ENCODE measurements at places on chromosomes 5 and 9.

DNA sequence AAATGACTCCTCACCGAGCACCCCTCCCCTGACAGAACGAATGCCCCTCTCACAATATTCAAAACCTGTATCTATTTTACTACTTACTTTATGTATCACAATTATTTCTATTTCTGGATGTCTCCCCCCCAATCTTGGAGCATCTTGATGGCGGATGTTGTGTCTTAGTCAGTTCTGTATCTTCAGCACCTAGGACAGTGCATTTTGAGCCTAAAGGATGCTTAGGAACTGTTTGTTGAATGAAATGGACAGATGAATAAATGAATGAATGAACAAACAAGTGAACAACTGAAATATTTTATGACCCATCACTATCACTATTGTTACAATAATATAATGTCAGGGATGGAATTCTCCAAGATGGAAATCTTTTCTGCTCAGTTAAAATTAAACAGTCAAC lies 295.7 kb downstream of the DNAH5 start:
- DNase-seq = no peak

- DNase-seq = no peak
Measured at GRCh38 chr9:129778469-129778868, 24.5 kb upstream of the TOR1B start.

DNA sequence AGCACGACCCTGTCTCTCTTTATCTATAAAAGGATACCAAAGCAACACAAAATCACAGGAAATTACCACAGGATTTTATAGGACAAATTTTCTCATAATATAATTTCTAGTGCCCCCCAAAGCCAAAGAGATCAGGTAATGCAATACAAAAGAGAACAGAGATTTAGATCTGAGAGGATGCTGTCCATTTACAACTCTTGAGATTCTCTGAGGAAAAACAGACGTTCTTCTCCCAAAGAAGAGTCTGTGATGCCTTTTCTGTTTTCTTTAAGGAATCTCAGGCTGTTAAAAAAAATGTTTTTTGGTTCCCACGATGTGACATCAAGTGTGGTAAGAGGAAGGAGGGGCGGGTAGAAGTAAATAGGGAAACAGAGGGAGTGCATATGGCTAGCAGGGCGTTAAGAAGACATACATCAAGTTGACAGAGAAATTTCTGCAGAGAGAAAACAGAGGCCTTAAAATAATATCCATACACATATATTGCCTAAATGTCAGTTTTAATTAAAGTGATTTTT lies 274.7 kb downstream of the YTHDC2 start:
- DNase-seq = no peak

DNA sequence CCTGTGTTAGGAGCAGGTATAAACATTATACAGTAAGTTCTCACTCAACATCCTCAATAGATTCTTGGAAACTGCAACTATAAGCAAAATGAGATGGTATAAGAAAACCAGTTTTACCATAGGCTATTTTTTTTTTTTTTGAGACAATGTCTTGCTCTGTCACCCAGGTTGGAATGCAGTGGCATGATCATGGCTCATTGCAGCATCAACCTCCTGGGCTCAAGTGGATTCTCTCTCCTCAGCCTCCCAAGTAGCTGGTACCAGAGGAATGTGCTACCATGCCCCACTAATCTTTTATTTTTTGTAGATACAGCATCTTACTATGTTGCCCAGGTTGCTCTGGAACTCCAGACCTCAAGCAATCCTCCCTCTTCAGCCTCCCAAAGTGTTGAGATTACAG lies 50.1 kb upstream of the ADRB2 start:
- DNase-seq = no peak

DNA sequence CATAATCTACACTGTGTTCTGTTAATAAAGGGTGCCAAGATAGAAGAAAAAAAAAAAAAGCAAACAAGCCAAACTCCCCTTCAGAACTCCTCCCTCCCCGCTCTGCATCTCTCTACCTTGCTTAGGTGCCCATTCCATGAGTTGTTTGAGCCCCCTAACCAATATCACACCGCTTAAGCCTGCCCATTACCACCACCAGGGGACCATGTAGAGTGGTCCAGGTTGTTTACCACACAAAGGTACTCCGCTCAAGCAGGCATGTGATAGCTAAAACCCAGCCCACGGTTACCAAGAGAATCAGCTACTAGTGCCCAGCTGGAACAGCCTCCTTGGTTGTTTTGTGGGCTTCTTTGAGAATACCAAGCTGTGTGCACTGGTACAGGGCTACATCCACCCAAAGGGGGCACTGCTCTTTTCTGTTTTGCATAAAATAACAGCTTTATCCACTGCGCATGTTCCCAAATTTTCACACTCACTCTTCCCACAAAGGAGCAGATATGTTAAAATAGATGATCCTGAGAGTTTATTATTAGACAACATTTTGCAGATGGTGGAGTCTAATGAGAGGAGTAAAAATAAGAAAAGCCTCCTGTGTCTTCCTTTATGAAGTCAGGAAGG lies 304.1 kb downstream of the DEPDC1B start:
- DNase-seq = no peak

DNA sequence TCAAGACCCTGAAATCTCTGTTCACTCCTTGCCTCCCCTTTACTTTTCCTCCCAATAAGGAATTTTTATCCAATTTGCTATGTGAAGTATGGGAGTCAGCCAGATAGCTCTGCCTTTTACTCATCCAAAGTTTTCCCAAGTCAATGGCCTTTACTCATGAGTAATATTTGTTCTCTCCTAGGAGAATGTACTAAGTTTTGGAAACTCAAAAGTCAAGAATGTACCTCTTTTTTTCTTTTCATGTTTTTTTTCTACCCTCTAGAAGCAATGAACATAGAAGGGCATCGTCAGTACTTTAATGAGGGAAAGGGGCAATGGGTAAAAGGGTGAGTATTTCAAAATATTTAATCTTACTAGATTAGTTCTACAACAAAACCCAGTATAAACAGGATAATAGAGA lies 140.2 kb upstream of the SGCD start:
- DNase-seq = peak; percentile 86

DNA sequence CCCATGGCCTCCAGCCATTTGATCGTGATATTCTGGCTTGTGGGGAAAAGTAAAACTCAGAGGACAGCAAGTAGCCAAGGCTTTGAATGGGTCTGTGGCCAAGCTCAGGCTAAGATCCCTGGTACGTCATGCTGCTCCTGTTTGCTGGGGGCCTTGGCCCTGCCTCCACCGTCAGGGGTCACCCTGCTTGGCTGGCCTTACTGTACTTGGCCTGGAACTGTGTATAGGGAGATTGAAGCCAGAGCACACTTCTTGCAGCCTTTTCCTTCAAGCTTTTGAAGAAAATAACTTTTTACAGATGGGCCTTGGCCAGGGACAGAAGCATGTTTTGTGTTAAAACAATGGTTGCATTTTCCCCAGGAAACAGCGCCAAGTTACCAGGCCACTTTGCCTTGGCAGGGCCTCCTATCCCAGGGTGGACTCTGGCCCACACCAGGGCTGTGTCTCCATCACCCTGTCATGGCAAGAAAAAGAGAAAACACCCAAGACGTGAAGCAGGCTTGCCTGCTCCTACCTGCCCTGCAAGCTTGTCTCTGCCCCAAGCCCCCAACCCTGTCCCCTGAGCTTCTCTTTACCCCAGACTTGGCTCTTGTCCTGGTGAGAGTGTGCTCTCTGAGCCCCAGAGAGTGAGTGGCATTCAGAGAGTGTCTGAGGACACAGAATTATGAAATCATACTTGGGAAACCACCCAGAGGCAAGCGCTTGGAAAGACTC lies 286.9 kb downstream of the GADD45G start:
- DNase-seq = no peak

GRCh38 chr5:104606258-104606829 lies 1043.8 kb upstream of the NUDT12 start:
- no peak for DNase-seq

DNA sequence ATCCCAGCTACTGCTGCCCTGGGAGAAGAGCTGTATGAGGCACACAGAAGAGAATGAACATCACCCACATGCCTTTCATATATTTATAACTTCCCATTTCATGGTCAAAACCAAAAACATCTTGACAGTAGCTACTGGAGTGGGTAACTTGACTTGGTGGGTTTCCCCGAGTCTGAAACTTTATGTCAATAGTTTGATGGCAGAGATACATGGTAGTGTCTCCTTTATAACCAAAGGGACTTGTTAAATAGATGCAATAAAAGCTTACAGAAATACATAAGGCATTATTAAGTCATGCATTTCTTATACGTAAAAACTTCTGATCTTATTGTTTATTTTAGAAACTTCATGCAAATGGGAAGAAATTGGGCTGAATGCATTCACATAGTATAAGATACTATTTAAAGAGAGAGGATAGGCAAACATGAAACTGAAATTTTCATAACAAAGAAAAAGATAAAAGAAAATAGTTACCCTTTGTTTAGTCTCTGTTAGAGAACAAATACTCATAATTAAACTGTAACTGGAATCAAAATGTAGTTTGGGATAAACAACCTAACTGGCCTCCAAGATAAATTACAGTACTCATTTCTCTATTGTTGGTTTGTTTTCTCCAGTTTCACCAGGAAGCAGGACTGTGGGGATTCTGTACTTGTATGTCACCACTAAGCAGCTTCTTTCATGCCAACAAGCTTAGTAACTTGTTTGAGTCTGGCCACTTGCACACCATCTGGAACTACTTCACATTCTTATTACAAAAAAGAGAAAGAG lies 459.3 kb upstream of the MEF2C start:
- peak; percentile 89 for DNase-seq

GRCh38 chr9:3976865-3977613 lies 322.8 kb downstream of the GLIS3 start:
- no peak for DNase-seq

GRCh38 chr9:1096155-1096964 lies 46.2 kb downstream of the DMRT2 start:
- DNase-seq = no peak

- no peak for DNase-seq
Measured at GRCh38 chr5:39355324-39355723, 9.0 kb downstream of the C9 start.

GRCh38 chr9:21715408-21715807 lies 87.0 kb upstream of the MTAP start:
- DNase-seq = no peak

DNA sequence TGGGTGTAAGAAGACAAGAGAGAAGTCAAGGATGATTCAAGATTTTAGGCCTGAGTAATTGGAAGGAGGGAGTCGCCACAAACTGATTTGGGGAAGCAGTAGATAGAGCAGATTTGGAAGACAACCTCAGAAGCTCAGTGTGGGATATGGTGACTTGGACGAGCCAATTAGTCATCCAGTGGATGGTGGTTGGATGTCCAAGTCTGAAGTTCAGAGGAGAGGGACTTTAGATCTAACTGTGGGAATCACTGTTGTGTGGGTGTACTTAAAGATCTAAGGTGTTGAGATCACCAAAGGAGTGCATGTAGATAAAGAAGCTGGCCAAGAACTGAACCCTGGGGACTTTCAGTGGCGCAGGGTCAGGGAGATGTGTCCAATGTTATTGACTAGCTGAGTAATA lies 2.2 kb downstream of the IDNK start:
- no peak for DNase-seq

DNA sequence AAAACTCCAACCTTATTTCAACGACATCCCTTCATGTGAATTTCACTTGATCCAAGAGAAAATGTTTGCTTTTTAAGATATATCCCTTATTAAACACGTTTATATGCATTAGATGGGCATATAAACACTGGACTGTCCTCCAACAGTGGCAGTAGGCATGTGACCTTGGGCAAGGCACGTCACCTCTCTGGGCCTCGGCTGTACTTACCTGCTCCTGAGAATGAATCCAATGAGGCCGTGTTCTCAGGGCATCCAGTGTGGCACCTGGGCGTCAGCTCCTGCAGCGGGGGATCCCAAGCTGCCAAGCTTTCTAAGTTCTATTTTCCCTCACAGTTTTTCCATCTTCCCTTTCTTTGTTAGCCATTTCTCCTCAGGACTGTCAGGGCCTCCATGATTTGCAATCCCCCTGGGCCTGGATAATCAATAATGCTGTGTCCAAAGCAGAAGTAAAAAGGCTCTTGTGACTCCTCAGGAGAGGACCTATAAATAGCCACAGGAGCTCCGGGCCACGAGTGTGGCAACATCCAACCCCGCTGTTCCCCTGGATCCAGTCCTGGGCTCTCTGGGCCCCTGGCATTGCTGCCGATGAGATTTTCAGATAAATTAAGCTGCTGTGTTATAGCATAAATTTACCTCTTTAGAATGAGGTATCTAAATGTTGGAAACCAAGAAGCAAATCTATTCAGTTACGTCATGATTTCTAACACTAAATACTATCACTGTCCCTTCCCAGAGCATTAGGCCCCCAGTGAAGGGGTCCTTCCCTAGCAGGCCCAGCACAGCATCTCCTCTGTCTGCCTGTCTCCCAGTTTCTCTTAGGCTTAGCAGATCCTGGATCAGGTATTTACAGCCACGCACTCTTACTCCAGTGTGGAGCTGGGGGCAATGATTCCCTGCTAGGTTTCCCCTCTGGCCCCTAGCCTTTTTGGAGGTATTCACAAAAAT lies 76.8 kb downstream of the PTPN3 start:
- DNase-seq = no peak

- no peak for DNase-seq
Measured at GRCh38 chr9:110041452-110041851, 166.5 kb downstream of the C9orf152 start.

DNA sequence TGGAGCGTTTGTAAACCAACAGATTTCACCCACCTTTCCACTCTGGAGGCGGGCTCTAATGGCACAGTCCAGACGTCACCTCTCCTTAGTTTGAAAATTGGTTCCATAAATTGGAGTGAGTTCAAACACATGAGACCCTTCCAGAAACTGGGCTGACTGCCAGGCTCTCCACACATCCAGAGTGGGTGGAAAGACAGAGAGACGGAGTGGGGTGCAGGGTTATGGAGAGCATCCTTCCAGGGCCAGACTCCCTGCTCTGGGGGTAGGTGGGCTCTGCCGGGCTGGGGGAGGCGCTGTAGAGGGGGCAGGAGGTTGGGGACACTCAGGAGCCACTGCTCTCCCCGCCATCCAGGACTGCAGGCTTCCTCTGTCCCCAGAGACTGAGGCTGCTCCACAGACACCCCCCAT lies 104.7 kb upstream of the PHYKPL start:
- no peak for DNase-seq

GRCh38 chr5:175772747-175773533 lies 98.4 kb upstream of the CPLX2 start:
- DNase-seq = no peak

- peak; percentile 92 for DNase-seq
Measured at GRCh38 chr9:83304686-83305085, 233.5 kb downstream of the FRMD3 start.

DNA sequence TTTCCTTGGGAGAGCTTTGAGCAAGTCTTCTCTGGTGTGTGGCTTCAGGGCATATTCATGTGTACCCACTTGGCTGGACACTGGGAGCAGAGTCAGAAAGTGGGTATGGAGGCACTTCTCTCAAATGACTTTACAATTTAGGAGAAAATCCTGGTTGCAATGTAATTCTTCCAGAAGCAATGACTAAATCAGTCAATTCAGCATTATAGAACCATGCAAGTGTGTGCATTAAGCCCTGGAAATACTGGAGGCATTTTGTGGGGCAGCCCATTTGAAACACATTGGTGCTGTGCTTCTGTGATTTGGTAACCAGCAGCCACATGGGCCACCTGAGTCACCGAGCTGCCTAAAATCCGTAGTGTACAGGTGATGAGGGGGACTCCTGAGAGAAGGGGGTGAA lies 94.6 kb upstream of the TAS2R1 start:
- DNase-seq = no peak

Data from fibroblast of skin of scalp (primary cell).